GM12864 (cell line): ENCODE measurements at places on chromosomes 5 and 9.

DNA sequence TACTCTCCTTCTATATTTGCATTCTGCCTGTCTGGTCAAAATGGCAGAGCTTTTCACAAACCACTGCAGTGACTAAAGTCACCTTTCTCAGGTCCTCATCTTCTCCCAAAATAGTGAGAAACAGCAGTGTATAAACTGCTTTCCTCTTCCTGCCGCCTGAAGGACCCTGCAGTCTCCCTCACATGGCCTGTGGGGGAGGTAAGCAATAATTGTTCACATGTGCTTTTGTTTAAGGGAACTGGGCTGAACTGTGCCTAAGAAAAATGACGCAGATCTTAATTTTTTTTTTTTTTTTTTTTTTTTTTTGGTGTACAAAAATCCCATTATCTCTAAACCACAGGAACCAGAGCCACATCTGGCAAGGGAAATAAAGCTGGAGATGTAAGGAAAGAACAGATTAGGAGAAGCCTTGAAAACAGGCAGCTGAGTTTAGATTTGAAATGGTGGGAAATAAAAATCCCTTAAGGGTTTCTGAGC, 131.7 kb upstream of the VLDLR start:
- no peak for DNase-seq

GRCh38 chr9:125200216-125201047, at the start of gene RABEPK:
Gene RABEPK, plus strand, starts transcription at chr9:125200542. Its CDS starts 2,472 bp downstream, at chr9:125203014.
- DNase-seq: peak; percentile 69

GRCh38 chr5:163502521-163502920, 2.9 kb upstream of the MAT2B start:
- no peak for DNase-seq

GRCh38 chr5:78113689-78114264, 180.7 kb downstream of the AP3B1 start:
- DNase-seq: peak; percentile 8

DNA sequence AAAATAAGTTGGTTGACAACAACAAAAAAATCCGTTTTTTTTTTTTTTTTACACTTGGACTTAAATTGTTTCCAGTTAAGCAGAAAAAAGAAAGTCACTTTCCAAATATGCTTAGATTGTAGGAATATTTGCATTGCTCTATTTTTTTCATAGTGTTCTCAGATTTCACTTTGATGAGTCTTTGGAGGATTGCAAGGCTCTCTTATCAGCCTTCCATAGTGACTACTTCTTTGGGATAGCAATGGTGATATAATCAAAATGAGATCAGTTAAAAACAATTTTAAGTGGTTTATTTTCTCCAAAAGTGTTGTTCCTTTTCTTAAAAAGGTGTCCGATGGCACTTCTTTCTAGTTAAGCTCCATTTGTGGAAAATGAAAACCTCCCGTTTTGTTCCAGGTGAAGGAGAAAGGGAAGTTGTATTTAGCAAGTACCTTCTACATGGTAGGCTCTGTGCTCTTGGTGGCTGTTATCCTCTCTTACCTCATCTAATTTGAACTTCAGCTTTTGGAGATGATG, 3.9 kb downstream of the RASGRF2 start:
- DNase-seq: no peak

DNA sequence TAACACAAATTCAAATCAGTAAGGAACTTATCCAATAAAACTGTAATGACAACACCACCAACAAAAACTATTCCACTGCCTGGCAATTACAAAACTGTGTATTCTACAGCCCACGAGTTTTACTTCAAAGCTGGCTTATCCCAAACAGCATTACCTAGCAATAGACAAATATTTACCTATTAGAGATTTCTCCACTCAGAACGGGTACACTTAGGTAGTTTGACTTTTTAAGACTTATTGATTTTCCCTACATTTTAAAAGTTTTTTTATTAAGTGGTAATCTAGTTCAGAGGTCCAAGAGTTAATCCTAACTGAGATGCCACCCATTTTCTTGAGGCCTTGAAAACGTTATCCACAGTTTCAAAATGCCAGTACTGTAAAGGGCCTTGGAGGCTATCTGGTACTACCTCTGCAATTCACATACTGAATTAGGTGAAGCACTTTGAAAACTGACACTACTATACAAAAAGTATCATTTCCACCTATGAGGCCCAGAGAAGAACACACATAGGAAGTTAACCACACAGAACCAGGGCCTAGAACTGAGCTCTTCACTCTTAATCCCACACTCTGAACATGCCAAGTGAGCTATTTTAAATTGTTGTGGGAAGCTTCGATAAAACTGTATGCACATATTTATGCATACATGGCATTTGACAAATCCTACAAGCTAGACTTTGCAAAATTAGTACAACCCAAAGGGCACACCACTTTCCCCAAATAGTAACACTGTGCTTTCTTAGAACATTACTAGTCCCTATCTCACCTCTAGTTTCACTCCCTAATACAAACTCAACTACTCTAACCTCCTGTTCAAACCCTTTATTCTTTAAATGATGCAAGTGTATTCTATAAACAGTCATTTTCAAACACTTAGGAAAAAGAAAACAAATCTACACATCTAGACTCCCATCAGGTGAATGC, 2.1 kb downstream of the NADK2 start:
- DNase-seq: no peak

GRCh38 chr5:41433552-41434181, 76.7 kb downstream of the PLCXD3 start:
- no peak for DNase-seq

DNA sequence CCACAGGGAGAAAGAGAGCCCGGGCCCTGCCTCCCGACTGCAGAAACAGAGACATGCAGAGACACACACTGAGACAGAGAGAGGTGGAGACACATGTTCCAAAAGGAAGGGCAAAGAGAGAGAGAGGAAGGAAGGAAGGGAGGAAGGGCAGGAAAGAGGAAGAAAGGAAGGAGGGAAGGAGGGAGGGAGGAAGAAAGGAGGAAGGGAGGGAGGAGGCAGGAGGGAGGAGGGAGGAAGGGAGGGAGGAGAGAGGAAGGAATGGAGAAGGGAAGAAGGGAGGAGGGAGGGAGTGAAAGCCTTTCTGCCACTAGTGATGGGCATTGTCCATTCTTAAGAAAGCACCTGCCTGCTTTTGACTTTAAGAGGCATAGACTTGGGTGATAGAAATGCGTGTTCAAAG, 31.8 kb upstream of the FIBCD1 start:
- DNase-seq: no peak

DNA sequence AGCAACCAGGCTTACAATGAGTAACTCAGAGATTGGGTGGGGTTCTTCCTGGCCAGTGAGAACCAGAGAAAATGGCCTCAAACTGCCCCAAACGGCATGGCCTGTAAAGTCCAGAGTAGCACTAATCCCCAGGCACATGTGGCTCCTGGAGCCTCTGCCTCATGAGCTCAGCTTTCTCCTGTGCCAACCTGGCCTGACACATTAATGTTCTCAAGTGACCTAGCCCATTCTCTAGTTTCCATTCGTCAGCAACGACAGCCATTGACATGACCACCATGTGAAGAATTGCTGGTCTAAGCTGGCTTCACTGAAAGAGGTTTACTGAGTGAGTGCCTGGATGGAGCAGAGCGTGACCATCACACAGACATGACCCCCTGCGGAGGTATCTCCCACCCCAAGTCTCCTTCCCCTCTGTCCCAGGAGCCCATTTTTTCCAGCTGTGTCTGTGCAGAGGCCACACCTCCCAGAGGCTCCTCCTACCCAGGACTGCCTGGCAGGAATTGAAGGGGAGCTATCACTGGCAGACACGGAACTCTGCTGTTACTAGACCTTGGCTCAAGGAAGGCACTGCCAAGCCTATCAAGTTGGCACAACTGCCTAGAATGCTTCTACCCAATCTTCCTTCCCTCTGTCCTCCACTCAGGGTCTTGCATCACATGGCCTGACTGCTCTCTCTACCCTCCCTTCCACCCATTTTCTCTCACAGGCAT, 59.0 kb upstream of the BOD1 start:
- DNase-seq: no peak

DNA sequence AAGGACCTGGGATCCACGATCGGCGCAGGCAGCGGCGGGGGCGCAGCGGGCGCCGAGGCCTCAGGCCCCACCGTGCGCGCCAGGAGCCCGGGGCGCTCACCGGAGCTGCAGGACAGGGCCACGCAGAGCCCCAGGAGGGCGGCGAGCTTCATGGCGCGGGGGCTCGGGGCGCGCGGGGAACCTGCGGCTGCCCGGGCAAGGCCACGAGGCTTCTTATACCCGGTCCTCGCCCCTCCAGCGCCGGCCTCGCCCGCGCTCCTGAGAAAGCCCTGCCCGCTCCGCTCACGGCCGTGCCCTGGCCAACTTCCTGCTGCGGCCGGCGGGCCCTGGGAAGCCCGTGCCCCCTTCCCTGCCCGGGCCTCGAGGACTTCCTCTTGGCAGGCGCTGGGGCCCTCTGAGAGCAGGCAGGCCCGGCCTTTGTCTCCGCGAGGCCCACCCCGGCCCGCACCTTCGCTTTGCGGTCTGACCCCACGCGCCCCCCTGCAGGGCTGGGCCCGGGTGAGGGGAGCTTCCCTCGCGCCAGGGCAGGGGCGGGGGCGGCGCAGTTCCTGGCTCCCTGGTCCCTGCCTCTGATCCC, at the start of gene SCGB3A1:
Gene SCGB3A1, minus strand, starts transcription at position 189 of the 577 bp plus-strand sequence. Its CDS starts 37 bp downstream, at position 152.
- DNase-seq: no peak

GRCh38 chr5:108382784-108383330, 959 bp upstream of the FBXL17 start:
- no peak for DNase-seq

DNA sequence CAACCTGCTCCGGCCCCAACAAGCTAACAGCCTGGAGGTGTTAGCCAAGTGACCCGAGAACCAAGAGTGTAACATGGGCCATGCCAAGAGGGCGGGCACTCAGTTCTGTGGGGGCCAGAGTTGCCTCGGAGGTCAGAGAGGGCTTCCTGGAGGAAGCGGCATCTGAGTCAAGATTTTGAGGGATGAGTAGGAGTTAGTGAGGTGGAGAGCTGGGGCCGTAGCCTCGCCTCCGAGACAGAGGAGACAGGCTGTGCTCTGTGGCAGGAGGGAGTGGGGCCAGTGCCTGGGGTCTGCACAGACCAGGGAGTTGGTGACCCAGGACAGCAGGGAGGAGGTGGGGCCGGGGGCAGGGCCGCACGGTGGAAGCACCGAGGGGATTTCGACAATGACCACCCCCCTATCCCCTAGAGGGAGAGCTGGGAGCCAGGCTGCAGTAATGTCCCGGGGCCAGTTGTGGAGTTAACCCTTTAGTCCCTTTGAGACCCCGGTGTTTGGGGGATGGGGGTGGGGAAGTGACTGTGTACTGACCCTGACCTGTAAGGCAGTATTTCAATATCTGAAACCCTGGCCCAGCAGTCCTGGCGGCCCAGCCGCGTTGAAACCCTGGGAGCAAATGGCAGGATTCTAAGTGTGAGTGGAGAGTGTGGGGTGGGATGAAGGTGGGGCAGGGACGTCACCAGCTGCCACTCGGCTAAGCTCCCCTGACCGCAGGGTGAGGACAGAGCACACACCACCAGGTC, 148.7 kb upstream of the COL5A1 start:
- DNase-seq: no peak

- no peak for DNase-seq
Observed at GRCh38 chr9:129401623-129402370, 219.1 kb downstream of the C9orf50 start.

- no peak for DNase-seq
Observed at GRCh38 chr5:56460681-56461191, 227.6 kb upstream of the ANKRD55 start.

GRCh38 chr5:135356522-135357318, 42.3 kb downstream of the MACROH2A1 start:
- DNase-seq: no peak

DNA sequence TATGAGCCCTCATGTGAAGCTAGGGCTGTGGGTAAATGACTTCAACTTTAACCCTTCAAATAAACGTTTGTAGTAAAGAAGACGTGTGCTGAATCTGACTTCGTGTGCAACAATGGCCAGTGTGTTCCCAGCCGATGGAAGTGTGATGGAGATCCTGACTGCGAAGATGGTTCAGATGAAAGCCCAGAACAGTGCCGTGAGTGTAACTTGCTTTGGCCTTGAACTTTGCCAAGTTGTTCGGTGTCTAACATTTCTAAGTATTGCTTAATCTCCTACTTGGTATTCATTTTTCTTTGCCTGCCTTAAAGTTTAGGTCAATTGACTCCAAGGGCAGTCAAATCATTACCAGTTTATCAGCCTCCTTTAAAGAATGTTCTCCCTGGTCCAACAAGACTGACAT, 18.2 kb downstream of the VLDLR start:
- no peak for DNase-seq

- DNase-seq: peak; percentile 13
Observed at GRCh38 chr5:155943516-155944407, 383.2 kb upstream of the SGCD start.

GRCh38 chr5:6950860-6951259, 237.6 kb downstream of the TENT4A start:
- no peak for DNase-seq

DNA sequence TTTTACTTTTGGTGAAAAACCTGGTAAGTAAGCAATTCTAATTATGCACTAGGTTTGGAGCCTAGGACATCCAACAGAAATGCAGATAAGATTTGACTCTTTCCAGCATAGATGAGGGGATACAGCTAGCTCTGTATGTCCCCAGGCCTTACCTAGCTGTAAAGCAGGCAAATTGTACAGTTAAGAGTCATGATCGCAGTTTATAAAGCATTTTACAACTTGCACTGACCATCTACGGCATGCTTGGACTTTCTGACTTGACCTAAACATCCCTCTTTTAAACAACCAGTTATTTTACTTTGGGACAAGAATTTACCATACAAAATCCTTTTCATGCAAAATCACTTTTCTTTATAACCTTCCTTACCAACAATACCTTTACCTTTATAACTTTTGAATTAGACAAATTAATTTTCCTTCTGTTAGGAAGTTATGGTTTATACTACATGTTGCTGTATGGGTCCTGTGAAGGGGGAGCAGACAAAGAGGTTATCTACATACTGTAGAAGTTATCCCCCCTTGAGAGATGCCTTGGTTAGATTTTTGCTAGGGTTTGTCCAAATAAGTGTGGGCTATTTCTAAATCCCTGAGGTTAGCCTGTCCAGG, 36.8 kb downstream of the FGD3 start:
- no peak for DNase-seq

DNA sequence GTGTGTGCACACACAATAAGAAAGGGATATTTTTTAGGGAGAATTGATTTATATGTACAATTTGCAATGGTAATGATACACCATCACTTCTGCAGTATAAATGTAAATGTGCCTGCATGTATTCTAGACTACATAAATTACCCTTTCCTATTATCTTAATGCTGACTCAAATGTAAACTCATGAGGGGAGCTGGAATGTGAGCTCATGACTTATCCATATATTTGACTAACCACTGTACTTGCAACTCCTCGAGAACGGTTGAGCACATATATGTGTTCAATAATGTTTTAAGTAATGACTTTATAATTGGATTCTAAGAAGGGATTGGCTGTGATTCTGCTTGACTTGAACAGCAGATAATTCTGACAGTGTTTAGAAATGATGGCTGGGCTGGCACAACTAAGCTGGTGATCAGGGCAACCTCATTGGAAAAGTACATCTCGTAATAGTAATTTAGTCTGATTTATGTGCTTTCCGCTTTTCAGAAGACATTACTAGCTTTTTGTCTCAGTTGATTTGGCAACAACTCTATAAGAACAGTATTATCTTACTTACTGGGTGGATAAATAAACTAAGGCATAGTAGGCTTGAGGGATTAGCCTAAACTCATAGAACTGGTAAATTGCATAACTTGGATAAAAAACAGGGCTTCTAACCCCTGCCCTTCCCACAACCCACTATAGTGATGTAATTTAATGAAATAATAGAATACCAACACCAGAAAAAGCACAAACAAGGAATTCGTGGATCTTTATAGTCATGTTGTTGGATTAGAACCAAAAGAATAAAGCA, 130.2 kb upstream of the SPEF2 start:
- DNase-seq: no peak

GRCh38 chr9:32072570-32072969, 311.9 kb upstream of the ACO1 start:
- DNase-seq: no peak
